Activated CD4-positive, alpha-beta T cell treated with anti-CD3 and anti-CD28 coated beads for 4 hours (primary cell): ENCODE measurements at places on chromosomes 2 and 18.

DNA sequence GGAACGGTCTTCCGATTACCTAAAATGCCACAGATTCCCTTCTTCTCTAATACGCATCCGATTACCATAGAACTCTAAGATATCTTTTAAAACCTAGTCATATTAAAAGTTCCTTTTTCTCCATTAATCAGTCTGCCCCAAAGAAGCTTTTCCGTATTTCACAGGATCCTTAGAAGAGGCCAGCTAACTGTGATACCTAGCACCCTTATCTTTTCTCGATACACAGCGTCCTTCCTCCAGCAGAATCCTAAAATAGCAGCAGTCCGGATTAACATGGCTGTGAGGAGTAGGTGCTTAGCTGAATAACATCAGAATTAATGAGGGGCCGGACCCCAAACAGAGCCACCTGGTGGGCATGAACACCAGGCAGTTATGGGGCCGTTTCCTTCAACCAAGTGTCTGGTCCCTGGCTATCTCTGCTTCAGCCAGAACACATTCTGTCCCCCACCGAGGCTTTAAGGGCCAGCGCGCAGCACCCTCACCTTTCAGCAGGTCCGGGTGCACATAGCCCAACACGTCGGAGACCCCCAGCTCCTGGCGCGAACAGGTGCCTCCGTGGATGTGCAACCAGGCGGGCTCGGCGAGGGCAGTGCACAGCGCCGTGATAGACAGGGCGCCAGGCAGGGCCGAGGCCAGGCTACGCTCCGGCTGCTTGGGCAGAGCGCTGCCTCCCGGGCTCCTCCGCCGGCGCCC, 995 bp downstream of the TMEM127 start:
- no peak for DNase-seq

- no peak for DNase-seq
These were observed 426.5 kb downstream of the SLC4A3 start for GRCh38 chr2:220053919-220054318.

DNA sequence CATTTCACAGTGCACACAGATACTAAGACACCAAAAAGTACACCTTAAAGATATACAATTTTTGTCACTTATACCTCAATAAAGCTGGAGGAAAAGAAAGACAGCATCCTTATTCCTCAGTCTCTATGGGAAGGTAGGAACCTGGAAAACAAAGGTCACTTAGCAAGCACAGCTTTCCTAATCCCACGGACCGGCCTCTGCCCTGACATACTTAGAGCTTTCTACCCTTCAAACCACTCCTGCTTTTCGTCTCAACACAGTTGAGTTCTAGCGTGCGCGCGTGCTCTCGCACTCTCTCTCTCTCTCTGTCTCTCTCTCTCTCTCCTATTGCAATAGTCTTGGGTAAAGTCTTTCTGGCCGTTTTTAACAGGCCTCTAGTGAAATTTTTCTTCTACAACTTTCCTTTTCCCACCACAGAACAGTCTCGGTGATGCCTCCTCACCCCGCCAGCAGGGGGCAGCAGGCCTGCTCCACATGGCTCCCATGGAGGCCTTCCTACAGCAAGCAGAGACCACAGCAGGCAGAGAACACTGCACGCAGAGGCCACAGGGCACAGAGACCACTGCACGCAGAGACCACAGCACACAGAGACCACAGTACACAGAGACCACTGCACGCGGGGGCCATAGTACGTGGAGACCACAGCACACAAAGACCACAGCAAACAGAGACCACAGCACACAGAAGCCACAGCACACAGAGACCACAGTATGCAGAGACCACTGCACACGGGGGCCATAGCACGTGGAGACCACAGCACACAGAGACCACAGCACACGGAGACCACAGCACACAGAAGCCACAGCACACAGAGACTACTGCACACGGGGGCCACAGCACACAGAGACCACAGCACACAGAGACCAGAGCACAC, 106.9 kb downstream of the FBXO15 start:
- peak; percentile 60 for DNase-seq

DNA sequence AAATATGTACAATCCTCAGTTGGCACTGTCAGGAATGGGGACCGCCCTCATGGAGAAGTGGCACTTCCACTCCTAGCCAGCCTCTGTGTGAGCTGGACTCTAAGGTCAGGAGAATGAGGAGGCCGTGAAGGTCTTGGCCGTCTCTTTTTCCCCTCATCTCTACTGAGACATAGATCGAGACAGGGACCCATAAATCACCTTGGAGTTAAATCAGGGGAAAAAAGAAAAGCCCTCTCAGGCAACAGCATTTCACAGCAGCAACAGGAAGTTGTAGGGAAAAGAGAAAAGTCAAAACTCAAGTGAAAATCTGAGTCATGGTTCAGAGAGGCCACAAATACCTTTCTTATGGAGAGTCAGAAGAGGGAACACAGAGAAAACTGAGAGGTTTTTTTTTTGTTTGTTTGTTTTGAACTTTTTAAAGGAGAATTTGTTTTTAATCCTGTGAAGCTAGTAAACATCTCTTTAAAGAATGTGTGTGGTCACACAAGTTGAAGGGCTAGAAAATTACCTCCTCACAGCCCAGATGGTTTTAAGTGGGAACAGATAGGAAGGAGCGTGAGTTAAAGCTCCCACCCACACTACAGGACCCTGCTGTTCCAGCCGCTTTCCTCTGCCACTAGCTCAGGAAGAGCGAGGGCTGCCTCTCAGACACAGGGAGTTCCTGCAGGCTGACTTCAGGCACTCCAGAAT, 30.6 kb upstream of the CYP1B1 start:
- DNase-seq, result no peak

DNA sequence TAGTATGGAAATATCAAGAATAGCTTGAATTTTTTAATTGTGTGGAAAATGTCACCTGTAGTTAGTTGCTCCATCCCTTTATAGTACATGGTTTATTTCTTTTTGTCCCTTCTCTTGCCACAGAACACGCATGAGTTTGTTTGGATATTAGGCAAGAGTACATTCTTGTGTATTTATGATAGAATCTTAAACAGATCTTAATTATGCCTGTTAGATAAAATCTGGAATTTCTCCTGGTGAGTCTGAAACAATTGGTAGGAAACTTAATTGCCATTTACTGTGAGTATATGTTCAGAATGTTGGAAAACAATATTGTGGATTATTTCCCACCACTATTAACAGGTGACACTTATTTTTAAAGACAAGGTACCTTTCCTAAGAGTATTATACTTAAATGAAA, 30.2 kb upstream of the CABYR start:
- DNase-seq, result no peak

GRCh38 chr2:53208815-53209214, 558.8 kb upstream of the CHAC2 start:
- no peak for DNase-seq

DNA sequence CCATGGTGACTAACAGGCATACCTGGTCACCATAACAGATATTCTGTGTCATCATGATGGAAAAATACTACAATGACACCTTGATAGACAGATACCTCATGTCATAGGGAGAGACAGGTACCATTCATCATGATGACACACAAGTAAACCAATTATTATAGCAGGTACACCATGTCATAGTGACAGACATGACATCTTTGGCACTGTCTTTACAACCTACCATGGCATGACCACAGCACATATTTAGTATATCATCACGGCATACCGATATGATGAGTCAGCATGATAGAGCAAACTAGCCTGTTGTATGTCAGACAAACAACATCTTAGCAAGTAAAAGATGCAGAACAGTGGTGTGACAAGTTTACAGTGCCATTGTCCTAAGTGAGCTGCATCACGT, 101.3 kb upstream of the KLHL29 start:
- DNase-seq, result no peak

- DNase-seq, result no peak
These were observed 7.5 kb downstream of the LCLAT1 start for GRCh38 chr2:30454571-30454970.

GRCh38 chr2:72162574-72162973, 14.9 kb upstream of the CYP26B1 start:
- DNase-seq, result no peak

DNA sequence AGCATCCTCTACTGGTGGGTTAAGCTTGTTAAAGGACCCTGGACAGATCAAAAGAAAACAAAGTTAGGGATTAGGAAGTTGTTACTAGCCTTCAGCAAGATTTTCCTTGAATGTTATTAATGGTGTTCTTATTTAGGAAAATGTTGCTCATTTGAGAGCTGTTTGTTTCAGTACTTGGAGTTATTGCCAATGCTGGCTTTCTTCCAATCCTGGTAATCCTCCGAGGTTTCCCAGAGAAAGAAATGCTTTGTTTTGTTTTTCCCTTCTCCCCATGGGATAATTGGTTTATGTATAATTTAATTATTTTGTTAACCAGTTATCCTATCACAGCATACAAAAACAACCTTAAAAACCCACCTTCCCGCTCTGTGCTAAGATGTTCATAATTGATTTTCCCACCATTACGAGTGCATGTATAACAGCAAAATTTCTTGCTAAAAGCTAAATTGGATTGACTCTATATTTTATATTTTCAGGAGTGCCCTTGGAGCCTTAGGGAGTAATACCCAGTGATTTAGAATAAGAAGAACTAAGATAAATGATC, 79.8 kb downstream of the MGAT5 start:
- DNase-seq, result no peak

DNA sequence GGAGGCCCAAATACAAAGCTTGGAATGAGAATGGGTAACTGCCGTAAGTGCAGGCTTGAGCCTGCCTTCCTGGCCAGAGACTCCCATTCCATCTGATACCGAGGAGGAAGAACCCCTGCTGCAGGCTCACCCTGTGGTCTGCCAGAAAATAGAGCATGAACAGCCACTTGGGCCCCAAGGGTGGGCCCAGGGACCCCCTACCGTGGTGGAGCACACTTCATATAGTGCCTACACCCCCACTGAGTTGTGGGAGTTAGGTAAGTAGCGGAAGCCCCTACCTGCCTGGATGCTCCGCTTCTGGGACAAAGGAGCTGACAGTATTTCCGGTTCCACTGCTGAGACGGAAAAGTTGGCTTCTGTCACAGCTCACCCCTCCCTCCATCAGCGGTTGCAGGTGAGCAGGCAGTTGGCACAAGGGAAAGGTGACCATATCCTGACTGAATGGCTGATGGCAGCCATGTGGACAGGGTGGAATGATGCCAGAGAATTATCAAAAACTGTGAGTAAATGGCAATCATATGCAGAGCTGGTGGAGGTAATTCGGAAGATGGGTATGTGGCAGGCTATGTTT, 11.5 kb upstream of the C2orf42 start:
- DNase-seq, result no peak

DNA sequence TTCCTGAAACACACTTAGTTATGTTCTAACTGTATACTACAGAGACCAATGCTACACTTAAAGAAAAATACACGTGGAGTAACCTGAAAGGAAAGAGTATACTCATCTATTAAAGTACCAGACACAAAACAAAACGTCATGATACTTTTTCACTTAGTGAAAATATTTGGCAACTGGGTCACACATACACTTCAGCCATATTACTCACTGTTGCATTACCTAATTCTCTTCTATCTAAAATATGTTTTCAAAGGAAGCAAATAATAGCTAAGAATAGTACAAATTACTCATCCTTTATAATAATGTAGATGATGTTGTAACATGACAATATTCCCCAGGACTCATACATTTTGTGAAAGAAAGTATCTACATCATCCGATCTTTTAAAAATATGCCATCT, 76.5 kb upstream of the EPB41L3 start:
- DNase-seq, result no peak

GRCh38 chr2:234003972-234004617, 46.4 kb upstream of the SPP2 start:
- no peak for DNase-seq

- no peak for DNase-seq
These were observed 420.9 kb downstream of the SOCS6 start for GRCh38 chr18:70709720-70710119.

GRCh38 chr18:5207471-5208150, 10.6 kb upstream of the AKAIN1 start:
- DNase-seq, result no peak

DNA sequence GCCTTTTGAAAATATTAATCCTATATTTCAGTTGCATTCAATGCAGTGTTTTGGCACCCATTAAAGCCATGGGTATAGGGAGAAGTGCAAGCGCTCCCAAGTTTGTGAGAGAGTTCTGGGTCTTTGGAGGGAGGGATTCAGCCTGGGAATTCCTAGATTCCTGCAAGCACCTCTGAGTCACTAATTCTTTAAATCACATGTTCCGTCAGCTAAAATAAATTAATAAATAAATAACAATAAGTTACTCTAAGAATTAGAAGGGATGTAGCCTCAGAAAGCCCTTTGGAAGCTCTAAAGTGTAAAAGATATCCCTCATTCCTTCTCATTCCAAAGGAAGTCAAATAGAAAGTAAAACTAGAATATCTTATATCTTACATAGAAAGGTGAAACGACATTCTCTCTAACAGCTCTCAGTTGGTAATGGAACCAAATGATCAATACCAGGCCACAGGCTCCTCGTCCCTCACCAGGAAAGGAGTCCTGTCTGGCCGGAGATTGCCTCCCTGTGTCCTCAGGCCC, 222.4 kb upstream of the RBBP8 start:
- DNase-seq, result no peak

GRCh38 chr2:158394453-158394852, 62.1 kb downstream of the CCDC148 start:
- no peak for DNase-seq

DNA sequence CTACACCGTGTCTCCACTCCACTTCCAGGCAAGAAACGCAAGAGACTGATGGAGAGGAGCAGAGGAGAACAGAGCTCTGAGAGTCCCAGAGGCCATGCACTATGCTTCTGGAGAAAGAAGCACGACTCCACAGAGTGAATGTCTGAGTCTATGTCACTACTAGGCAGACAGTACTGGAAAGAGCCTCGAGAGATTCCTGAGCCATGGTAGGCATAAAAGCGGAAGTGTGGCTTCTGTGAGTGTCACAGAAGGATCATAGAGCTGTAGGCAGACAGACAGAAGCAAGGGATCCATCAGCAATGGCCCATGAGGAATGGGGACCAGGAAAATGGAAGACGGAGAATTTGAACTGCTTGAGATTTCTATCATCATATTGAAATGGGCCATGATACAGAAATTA, 542.6 kb downstream of the ZEB2 start:
- no peak for DNase-seq

GRCh38 chr18:10242936-10243680, 211.3 kb upstream of the APCDD1 start:
- DNase-seq, result no peak

DNA sequence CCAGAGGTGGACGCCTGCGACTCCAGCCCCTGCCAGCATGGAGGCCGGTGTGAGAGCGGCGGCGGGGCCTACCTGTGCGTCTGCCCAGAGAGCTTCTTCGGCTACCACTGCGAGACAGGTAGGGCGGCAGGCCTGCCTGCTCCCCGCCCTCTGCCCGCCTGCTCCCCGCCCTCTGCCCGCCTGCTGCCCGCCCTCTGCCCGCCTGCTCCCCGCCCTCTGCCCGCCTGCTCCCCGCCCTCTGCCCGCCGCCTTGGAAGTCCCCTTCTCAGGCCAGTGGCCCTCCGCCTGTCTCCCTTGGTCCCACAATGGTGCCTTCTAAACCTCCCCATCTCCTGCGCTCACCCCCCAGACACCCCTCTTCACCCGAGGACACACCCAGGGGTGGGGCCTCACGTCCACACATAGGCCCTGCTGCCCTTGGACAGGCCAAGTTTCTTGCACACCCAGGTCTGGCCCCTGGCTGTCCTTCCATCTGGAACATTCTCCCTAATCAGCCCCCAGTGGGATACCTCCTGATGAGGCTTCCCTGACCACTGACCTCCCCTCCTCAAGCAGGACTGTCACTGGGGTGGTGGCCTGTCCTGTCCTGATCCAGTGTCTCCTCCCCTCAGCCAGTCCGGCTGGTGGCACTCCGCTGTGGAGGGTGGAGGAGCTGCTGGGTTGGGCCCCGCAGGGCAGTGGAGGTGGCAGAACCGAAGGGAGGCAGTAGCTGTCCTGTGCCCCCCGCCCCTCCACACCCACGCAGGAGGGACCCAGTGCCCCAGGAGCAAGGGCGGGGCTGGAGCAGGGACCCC, 37.9 kb downstream of the MTERF4 start:
- peak; percentile 39 for DNase-seq

GRCh38 chr18:58322464-58322863, 278.4 kb downstream of the NEDD4L start:
- DNase-seq, result no peak
